ENCODE measurements at places on chromosomes 5 and 9. TPM values are rescaled to one million over a fixed set of nuclear protein-coding genes. Genes with fewer than 3 reads are reported as not detected.
A peak's percentile ranks its signal among the peaks of the same experiment; 100 is the strongest.

ADRB2 gene
- 7.1 TPM for total RNA-seq

CCDC180 gene
- total RNA-seq: 14.5 TPM

FRRS1L gene
- total RNA-seq: 6.7 TPM

GARIN3 gene
- not detected for total RNA-seq

PAXX gene
- 51.4 TPM for total RNA-seq

FAM81B gene
- not detected for total RNA-seq

DNA sequence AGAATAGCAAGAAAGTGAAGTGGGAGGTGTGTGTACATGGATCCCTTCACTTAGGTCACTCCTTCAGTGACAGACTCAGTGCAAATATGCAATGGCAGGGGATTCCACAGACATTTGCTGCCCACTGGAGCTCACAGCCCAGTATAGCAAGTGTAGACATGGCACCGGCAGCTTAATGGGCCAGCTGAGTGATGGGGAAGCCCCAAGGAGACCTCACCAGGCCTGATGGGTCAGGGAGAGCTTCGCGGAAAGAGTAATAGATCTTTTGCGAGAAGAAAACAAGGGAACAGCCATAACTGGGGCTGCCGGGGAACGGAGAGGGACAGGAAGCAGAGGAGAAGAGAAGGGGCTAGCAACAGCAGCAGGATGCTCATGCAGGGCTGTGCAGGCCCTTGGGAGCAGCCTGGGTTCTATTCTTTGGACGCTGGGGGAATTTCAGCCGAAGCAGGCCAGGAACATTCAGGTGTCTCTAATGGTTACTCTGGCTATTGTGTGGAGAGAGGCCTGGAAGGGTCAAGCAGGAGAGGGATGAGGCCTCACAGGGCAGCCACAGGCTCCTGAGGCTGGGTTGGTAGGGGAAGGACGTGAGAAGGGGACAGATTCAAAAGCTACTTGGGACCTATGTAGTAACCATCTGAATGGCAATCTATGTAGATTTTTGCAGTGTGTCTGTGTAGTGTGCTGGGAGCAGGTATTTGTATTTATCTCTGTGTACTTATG is 27.0 kb downstream of the TCF7 start:
- peak; percentile 73 for DNase-seq
- H3K4me3 ChIP-seq: no peak overlapping the region
- peaks cover 12% of the 10 kb centered on the region for H3K4me1 ChIP-seq
- H3K27ac ChIP-seq: no peak overlapping the region
- no peaks in the 10 kb centered on the region for H3K27me3 ChIP-seq
- H3K36me3 ChIP-seq: peaks cover 11% of the 10 kb centered on the region

DNA sequence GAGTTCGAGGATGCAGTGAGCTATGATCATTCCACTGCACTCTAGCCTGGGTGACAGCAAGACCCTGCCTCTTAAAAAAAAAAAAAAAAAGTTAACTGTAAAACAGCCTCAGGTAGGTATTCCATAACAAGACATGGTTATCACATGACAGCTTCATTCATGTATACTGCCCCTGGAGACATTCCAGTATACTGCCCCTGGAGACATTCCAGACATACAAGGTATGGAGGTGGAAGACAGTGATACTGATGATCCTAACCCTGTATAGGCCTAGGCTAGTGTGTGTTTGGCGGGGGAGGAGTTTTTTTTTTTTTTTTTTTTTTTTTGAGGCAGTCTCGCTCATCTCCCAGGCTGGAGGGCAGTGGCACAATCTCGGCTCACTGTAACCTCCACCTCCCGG is 105.5 kb downstream of the RICTOR start:
- no peak overlapping the region for H3K4me3 ChIP-seq
- no peaks in the 10 kb centered on the region for H3K4me1 ChIP-seq

DNA sequence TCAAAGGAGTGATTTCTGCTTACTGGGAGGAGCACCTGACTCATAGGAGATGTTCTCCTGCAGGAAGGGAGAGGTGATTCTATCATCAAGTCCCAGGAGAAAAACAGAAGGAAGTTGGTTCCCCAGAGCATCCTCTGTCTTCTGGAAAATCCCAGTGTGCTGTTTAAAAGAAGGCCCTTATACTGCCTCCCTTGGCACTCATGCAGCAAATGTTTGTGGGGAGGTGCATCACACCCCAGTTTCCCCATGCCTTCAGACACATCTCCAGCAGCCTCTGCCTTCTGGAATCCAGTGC is 63.1 kb downstream of the PPARGC1B start:
- DNase-seq: no peak
- no peaks in the 10 kb centered on the region for H3K36me3 ChIP-seq
- peaks cover 19% of the 10 kb centered on the region for H3K4me1 ChIP-seq
- H3K27me3 ChIP-seq: no peaks in the 10 kb centered on the region
- H3K27ac ChIP-seq: no peak overlapping the region
- no peak overlapping the region for H3K4me3 ChIP-seq

DNA sequence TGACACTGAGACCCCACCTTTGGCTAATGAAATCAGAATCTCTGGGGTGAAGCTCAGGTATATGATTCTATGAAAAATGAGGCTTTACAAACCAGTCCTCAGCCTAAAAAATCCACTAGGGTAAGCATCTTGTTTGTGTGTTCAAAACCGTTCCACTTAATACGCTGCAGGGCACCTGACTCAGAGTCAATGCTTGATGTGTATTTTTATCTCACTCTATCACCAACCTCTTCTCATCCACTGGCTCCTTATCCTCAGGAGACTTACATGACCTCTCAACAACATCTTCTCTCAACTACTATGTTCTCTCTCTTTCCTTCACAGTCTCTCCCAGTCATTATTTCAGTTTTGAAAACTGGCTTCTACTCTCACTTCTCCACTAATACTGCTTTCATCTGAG is 153.3 kb upstream of the KCNN2 start:
- H3K36me3 ChIP-seq: no peaks in the 10 kb centered on the region
- no peaks in the 10 kb centered on the region for H3K27me3 ChIP-seq
- H3K4me3 ChIP-seq: no peak overlapping the region
- no peak for DNase-seq

DNA sequence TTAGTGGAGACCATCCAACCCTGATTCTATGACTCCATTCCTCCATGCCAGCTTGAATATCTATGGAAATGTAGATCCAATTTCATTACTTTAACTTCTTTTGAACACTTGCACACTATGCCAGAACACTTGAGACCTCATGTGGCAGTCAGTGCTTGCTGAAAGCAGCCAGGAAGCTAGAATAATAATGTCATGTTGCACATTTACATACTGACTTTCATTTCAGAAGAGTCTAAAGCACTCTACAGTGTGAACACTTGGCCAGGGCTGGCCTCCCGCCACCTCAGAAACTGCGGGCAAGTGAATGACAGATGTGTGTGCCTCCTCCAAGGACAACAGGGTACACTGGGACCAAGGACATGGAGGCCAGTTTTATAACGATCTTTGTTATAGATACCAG is 97.3 kb downstream of the SLF1 start:
- no peaks in the 10 kb centered on the region for H3K27me3 ChIP-seq
- H3K27ac ChIP-seq: no peak overlapping the region
- H3K36me3 ChIP-seq: peaks cover 13% of the 10 kb centered on the region
- H3K4me1 ChIP-seq: peaks cover 2% of the 10 kb centered on the region

DNA sequence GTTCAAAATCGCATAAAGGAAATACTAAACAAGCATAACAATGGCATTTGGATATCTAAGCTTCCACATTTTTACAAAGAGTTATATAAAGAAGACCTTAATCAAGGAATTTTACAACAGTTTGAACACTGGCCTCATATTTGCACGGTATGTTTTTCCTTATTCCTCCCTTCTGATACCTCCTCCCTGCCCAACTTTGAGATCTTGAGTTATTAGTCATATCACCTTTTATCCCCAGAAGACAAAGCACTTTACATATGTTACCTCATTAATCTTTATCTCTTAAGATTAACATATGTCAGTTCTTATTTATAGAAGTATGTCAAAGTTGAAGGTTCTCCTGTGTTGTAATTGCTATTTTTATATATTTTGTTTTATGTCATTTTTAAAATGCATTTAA is 29.8 kb downstream of the TDRD7 start:
- H3K36me3 ChIP-seq: peaks cover 13% of the 10 kb centered on the region
- H3K27ac ChIP-seq: no peak overlapping the region
- DNase-seq: no peak
- H3K4me1 ChIP-seq: no peaks in the 10 kb centered on the region
- H3K4me3 ChIP-seq: no peak overlapping the region
- H3K27me3 ChIP-seq: no peaks in the 10 kb centered on the region

DNA sequence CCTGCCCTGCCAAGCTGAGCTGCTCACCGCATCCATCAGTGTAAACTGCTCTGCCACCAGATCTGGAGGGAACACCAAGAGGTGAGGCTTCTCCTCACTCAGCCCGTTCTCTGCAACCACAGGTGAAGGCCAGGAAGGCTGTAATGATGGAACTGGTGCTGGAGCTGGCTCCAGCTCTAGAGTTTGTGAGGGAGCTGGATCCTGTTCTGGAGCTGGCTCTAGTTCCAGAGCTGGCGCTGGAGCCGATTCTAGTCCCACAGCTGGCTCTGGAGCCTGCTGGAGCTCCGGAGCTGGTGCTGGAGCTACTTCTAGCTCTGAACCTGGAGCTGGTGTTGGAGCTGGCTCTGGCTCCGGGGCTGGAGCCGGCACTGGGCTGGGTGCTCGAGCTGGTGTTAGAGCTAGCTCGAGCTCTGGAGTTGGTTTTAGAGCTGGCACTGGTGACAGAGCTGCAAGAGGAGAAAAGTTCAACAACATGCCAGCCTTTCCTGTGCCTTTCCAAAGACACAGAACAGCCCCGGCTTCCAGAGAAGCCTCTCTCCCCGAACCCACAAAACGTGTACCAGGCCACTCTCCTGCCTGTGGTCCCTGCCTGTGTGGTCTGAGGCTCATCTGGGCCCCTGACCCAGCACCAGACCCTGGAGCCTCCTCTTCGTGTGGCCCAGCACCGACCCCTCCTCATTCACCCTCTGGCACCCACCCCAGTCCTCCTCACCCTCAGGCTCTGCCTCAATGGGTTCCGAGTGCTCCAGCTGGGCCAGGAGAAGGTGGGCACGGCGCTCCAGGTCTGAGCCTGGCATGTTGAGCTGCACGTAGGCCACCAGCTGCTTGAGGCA is 12.9 kb downstream of the RALGDS start:
- no peaks in the 10 kb centered on the region for H3K27me3 ChIP-seq
- H3K36me3 ChIP-seq: peaks cover 23% of the 10 kb centered on the region

GRCh38 chr9:104850786-104851545 is 77.0 kb downstream of the ABCA1 start:
- H3K4me3 ChIP-seq: no peak overlapping the region
- no peak for DNase-seq
- H3K27me3 ChIP-seq: no peaks in the 10 kb centered on the region
- peaks cover 52% of the 10 kb centered on the region for H3K4me1 ChIP-seq
- H3K27ac ChIP-seq: peak overlapping the region; percentile 76

DNA sequence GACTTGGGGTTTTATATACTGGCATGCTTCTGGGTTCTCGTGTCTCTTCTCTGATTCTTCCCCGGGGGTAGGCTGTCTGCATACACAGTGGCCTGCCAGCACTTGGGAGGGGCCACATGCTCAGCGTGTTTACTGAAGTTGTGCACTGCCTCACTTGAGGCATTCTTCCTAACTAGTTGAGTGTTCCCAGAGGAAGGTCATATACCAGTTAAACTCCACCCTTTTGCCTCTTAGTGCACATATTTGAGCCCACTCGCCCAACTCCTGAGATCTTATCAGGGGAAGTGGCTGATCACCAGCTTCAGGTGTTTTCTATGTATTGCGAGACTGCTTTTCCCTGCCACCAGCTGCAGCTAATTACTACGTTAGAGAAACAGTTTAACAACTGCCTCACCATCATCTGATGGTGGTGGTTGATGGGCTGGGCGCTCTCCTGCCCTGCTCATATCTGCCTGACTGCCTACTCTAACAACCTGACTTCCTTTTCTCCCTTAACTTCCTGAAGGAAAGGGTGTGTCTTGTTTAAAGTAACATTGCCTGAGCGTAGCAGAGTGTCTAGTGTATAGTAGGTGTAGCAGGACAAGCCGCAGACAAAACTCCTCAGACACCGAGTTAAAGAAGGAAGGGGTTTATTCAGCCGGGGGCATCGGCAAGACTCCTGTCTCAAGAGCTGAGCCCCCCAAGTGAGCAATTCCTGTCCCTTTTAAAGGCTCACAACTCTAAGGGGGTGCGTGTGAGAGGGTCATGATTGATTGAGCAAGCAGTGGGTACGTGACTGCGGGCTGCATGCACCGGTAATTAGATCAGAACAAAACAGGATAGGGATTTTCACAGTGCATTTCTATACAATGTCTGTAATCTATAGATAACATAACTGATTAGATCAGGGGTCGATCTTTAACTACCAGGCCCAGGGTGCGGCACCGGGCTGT is 60.1 kb upstream of the CLINT1 start:
- no peak overlapping the region for H3K4me3 ChIP-seq
- no peak overlapping the region for H3K27ac ChIP-seq

GRCh38 chr5:2441495-2442180 is 309.8 kb downstream of the IRX2 start:
- no peaks in the 10 kb centered on the region for H3K4me1 ChIP-seq
- no peak overlapping the region for H3K4me3 ChIP-seq
- no peaks in the 10 kb centered on the region for H3K27me3 ChIP-seq
- no peaks in the 10 kb centered on the region for H3K36me3 ChIP-seq
- peak; percentile 67 for DNase-seq
- H3K27ac ChIP-seq: no peak overlapping the region

DNA sequence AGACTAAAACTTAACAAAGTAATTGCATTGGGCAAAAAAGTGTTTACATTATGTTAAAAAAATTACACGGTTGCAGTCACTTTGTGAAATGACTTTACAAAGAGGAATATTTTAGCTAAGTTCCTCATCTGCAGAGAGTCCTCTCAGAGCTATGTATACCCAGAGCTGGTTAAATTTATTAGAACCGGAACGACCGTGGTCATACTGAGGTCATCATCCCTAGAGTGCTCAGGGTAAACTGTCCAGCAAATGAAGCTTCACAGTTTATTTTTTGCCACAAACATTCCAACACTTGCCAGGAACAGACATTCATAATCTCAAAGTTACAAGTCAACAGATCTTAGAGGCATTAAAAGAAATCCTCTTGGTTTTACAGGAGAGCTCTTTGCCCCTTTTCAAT is 897 bp downstream of the ROPN1L start:
- DNase-seq: no peak
- H3K27ac ChIP-seq: no peak overlapping the region
- peak overlapping the region; percentile 80 for H3K4me3 ChIP-seq
- H3K36me3 ChIP-seq: peaks cover 22% of the 10 kb centered on the region
- peaks cover 16% of the 10 kb centered on the region for H3K4me1 ChIP-seq

GRCh38 chr5:97266576-97266975 is 83.5 kb upstream of the RIOK2 start:
- H3K4me3 ChIP-seq: no peak overlapping the region
- peaks cover 3% of the 10 kb centered on the region for H3K36me3 ChIP-seq
- H3K27ac ChIP-seq: no peak overlapping the region
- H3K4me1 ChIP-seq: no peaks in the 10 kb centered on the region

- no peaks in the 10 kb centered on the region for H3K27me3 ChIP-seq
- H3K27ac ChIP-seq: peak overlapping the region; percentile 93
- H3K4me1 ChIP-seq: peaks cover 89% of the 10 kb centered on the region
- peaks cover 12% of the 10 kb centered on the region for H3K36me3 ChIP-seq
- peak overlapping the region; percentile 48 for H3K4me3 ChIP-seq
Observed at GRCh38 chr5:16866795-16867576, 69.1 kb downstream of the MYO10 start.

All from osteocyte (in vitro differentiated cells).